Activated CD8-positive, alpha-beta memory T cell treated with anti-CD3 and anti-CD28 coated beads for 1 hour (primary cell): ENCODE measurements at places on chromosomes 3 and 15.

DNA sequence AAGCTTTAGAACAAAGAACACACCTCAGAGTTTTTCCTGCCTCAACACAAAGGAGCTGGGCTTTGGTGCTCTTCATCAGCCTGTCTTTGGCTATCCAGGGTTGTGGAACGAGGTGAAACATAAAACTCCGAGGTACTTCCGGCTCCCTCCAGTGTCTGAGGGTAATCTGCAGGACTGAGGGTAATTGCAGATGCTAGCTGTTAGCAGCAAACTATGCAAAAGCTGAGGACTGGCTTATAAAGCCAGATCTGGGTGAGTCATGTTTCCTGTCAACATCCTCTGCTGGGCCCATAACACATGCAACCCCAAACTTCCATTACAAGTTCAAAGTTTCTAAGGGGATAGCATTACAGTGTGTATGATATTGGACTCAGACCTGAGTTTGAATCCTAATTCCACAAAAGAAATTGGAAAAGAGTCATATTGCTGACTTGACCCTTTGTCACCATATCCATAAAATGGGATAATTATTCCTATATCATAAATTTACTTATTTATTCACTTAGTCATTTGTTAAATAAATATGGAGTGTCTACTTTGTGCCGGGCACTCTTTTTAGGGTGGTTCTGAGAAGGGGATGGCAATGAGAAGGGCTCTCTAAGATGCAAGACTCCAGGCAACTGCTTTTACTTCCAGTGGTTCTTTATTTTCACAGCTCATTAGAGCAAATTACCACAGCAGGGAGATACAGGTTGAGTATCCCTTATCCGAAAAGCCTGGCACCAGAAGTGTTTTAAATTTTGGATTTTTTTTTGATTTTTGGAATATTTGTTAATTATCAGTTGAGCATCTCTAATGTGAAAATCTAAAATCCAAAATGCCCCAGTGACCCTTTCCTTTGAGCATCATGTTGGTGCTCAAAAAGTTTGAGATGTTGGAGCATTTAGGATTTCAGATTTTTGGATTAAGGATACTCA, 9.5 kb upstream of the TRIM69 start:
- peak; percentile 58 for DNase-seq

DNA sequence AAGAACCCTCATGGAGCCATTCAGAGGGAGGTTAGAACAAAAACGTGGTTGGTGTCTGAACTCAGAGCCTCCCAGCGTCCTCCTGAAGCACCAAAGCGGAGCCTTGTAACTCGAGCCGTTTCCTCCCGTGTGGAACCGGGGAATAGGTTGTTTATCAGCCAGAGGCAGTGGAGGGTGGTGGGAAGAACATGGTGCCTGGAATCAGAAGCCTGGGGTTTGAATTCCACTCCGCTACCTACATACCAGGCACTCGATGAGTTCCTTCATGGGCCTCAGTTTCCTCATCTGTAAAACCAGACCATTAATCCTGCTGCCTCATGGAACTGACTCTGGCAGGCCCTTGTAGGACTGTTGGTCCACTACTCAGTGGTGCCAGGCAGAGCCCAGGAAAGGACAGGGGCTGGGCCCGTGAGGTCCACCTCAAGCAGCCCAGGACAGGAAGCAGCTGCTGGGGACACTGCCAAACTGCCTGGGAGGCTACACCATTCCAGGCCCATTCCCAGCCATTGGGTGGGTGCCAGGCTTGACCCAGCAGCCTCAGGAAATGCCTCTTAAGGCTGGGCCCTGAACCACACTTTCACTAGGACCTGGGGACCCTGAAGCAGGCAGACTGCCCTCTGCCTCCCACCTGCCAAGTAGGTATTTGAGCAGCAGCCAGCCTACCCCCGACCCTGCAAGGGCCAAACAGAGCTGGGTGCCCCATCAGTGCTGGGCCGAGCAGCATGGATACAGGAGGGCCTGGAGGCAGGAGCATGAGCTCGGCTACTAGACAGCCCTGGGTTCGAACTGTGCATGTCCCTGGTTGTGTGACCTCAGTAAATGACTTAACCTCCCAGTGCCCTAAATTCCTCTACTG, 33.4 kb downstream of the PRKCD start:
- DNase-seq = no peak

GRCh38 chr15:27176785-27177406, 205.9 kb downstream of the GABRG3 start:
- DNase-seq = no peak

- DNase-seq = no peak
Observed at GRCh38 chr15:46589088-46589487, 954.3 kb downstream of the SQOR start.

- no peak for DNase-seq
Observed at GRCh38 chr3:138578961-138579574, 15.0 kb downstream of the CEP70 start.

DNA sequence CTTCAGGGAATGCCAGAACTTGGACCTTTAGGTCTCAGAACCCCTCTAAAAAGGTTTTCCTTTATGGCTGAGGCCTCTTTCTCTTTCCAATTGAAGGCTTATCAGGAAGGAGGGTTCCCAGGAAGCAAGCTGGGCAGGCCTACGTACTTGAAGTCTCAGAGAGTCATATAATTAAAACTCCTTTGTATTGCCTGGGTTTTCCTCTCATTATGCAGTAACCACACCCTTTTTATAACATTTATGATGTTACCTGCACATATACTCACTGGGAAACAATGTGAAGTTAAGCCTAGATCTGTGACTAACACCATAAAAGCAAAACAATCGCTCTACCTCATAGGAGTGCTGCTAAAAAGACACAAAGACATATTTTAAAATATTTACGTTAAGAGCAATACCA, 27.3 kb downstream of the SERP1 start:
- no peak for DNase-seq

GRCh38 chr3:159824333-159824732, 164.3 kb upstream of the IL12A start:
- no peak for DNase-seq

GRCh38 chr3:23758253-23758838, 47.4 kb upstream of the UBE2E1 start:
- no peak for DNase-seq

DNA sequence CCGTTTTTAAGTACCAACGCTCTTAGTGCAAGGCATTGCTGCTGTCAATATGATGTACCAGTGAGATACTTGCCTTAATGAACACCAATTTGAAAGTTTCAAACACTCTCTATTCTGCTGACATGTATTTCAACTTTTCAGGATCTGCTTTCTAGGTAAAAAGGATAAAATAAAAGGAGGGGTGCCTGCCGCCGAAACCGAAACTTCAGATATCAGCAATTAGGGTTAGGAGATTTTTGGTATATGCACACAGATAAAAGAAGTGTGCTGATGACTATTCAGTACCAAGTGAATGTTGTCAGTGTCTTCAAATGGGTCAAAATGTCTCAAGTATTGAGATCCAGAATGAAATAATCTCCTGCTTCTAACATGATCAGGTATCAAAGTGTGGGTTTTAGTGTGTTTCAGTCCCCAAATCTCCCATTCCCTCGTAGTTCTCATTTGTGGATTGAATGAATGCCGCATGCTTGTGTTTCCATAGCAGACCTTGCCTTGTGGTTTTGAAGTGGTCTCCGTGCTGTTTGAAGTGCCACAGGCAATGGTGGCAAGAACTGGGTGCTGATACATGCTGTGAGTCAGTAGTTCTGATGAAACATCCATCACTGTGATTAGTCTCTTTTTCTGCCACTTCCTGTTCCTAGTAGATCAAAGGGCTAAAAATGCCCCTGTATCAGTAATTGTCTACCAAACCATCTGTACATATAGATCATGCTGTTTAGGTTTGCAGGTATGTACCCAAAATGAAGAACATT, 22.5 kb downstream of the CHST14 start:
- no peak for DNase-seq

DNA sequence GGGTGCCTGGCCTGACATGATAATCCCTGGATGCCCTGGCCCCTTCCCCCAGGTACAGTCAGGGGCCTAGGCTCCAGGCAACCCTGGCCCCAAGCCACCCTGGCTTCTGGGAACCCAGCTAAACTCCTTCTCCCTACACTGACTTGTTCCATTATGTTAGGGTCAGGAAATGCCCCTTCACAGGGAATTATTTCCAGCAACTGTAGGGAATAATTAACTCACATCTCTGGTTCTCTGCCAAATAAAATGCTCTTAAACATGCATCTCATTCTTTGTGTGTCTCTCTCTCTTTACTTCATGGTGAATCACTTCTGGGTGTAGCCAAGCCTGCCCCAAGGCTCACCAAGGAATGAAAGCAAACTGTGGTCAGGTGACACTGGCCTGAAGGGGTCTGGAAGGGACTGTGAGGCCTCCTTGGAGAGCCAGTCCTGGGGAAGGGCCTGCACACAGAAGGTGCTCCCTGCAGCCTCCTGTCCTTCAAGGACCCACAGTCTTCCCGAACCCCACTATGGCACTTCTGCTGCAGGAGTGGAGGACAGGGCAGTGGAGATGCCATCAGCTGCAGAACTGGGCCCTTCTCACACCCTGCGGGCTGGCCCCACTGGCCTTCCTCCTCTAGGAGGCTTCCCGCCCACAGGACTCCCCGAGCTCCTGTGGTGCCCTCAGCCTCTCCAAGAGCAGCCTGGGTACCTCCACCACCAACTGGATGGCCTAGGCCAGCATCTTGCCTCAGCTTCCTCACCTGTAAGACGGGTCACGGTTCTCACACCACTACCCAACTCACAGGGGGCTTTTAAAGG, 17.6 kb downstream of the TKT start:
- no peak for DNase-seq

DNA sequence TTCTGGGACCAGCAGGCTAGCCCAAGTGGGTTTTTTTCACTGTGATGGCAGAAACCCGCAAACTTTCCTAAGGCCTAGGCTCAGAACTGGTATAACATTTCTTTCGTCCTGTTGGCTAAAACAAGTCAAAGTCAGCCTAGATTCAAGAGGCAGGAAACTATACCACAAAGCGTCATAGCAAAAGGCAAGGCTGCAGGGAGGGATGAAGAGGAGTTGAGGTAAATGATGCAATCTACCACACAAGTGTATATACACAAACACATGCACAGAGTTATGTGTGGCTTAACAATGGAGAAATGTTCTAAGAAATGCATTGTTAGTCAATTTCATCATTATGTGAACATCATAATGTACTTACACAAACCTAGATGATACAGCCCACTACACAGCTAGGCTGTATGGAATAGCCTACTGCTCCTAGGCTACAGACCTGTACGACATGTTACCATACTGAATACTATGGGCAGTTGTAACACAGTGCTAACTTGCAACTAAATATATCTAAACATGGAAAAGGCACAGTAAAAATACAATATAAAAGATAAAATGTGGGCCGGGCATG, 225.6 kb downstream of the TBL1XR1 start:
- DNase-seq = no peak

GRCh38 chr15:59438625-59439290, 772 bp downstream of the FAM81A start:
- no peak for DNase-seq

- DNase-seq = no peak
Observed at GRCh38 chr3:29478611-29479010, 197.7 kb downstream of the RBMS3 start.

- DNase-seq = no peak
Observed at GRCh38 chr3:173411375-173411973, 13.9 kb downstream of the NLGN1 start.

DNA sequence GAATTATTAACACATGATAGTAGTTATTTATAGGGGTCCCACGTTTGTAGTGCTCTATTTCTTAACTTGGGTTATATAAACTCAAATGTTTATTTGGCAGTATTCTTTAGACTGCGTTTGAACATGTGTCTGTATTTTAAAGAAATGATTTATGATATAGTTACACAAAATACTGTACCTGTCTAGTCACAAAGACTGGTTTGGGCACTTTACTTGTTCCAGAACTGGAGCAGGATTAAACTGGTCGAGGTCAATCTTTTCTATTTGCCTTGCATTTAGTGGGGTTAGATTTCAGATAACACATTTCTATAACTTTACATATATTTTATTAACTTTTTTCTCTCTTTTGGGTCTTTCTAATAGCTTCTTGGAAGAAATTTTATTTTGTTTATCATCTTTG, 39.5 kb downstream of the HACD3 start:
- DNase-seq = no peak

- no peak for DNase-seq
Observed at GRCh38 chr15:45253330-45253729, 1.3 kb downstream of the SLC28A2 start.

GRCh38 chr3:34995796-34996430, 643.4 kb upstream of the ARPP21 start:
- DNase-seq = no peak

DNA sequence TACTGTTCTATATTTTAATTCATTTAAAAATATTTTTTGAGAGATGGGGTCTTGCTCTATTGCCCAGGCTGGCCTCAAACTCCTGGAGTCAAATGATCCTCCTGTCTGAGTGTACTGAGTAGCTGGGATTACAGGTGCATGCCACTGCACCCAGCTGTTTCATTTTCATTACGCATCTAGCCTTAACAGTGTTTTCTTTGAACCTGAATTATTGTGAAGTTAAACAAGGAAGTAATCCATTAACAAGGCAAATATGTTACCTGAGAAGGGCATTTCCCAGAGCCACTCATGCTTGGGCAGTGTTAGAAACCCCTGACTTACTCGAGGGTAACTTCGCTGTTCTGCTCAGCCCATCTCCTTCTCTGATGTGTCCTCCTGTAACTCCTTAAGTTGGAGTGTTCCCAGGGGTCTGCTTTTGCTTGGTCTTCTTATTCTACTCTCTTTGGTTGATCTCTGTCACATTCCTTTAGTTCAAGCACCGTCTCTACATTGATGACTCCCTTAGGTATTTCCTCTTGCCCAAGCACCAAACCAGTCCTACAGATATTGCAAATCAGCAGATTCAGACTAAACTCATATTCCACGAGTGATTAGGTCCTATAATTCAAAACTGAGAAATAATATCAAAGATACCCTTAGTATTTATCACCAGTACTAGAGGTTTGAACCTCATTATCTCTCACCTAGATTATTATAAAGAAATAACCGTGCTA, 107.9 kb downstream of the STAC start:
- no peak for DNase-seq

DNA sequence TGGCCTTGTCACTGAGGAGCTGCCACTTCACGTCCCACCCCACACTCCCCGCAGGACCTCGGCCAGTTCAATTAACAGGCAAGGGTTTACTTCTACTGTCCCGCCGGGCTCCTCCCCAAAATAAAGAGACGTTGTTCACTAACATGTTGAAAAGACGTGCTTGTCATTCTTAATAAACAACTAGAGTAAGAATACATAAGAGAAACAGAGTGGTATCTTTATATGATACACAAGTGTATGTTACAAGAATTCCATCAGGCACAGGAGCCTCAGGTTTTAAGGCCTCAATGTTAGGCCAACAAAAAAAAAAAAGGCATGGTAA, 326 bp upstream of the IMPDH2 start:
- no peak for DNase-seq
